ENCODE measurements at places on chromosomes 2 and 18.

DNA sequence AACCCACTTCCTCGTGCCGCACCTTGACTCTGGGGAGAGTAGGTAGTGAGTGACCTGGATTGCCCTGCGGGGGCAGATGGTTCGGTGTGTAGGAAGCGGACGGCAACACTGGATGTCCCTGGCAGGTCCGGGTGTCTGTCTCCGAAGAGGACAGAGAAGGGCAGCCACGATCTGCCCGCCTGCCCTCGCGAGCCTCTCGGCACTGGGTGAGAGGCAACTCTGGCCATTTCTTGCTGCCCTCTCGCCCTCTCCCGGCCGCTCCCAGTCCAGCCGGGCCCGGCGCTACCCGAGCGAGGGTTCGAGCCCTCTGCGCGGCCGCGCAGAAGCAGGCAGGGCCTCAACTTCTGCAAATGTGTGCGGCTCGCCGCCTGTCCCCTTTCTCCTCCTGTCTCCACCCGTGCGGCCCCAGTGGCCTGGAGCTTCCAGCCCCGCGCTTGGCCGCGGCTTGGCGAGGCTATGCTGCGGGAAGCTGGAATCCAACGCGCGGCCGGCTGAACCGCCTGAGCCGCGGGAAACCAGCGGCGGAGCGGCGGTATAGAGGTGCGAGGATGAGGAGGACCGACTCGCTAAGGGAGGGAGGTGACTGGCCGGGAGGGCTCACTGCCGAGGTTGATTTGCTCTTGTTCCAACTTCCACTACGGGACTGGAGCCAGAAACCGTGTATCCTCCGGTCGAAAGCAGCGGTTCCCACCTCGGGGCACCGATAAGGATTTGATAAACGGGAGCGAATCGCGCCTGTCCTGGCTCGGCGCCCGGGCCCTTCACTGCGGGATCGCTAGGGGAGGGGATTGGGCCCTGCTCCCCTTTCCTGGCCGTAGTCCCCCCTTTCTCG lies 1.5 kb downstream of the EPAS1 start:
- DNase-seq, result peak; percentile 34

DNA sequence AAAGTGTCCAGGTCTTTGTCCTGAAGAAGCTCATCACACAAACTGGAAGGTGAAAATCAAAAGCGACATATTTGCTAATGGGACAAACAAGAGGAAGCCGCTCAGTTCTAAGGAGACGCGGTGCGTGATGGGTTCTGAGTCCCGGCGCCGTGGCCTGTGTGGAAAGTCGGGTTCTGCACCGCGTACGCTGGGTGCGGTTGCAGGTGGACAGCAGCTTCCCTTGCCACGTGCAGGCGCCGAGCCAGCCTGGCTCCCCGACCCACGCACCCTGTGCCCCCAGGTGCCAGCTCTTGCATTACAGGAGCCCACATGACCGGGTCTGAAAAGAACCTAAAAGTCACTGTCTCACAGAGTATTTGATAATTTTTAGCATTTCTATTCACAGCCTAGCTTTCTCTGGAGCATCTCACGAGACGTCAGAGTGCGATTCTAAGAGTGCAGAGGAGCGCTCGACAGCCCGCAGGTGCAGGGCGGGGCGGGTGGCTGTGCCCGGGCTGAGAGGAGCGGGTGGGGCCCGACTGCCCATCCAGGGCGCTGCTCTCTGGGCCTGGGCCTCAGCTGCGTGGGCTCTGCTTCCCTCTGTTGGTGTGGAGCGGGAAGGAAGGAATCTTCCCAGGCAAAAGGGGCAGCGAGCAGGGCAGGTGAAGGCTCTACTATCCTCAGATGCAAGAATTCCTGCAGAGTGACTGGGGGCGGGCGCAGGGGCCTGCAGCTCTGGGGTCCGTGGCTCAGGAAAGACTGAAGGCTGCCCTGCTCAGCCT lies 39.4 kb downstream of the MYT1L start:
- no peak for DNase-seq

DNA sequence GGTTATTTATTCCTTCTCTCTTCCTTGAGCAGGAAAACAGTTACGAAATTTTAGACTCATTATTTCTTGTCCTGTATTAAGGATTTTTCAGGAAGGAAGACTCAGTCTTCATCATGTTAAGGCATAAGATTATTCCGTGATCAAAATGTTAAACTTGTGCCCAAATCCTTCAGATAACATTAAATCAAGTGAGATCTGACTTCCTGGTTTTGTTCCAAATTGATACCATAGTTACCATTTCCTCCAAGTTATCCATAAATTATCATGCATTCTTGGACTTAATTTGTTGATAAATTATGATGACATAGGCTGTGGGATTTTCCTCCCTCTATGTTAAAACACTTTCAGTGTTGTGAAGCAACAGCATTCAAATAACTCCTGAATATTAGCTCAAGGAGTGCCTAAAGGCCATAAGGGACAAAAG lies 31.9 kb downstream of the EFEMP1 start:
- DNase-seq, result no peak

DNA sequence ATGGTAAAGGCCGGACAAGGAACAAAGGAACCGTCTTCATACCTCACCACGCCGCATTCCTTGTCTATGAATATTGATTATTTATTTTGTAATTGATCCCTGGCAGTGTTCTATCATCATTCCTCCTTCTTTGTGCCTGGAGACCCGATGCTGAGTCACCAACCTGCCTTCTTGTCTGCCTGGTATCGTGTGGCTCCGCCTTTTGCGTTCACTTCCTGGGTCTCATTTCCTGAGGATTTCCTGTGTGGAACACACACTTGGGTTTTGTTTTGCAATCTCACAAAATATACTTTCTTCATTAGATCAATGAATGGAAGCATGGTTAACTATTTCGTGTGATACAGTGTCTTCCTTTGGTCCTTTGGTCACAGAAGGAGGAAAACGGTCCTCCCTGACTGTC lies 95.5 kb upstream of the SNTG2 start:
- DNase-seq, result no peak

- no peak for DNase-seq
These were observed 863.7 kb downstream of the MBD2 start for GRCh38 chr18:53360501-53361443.

- no peak for DNase-seq
These were observed 61.2 kb upstream of the FZD5 start for GRCh38 chr2:207830778-207831438.

- DNase-seq, result peak; percentile 16
These were observed 86.5 kb upstream of the EPB41L3 start for GRCh38 chr18:5630057-5630899.

DNA sequence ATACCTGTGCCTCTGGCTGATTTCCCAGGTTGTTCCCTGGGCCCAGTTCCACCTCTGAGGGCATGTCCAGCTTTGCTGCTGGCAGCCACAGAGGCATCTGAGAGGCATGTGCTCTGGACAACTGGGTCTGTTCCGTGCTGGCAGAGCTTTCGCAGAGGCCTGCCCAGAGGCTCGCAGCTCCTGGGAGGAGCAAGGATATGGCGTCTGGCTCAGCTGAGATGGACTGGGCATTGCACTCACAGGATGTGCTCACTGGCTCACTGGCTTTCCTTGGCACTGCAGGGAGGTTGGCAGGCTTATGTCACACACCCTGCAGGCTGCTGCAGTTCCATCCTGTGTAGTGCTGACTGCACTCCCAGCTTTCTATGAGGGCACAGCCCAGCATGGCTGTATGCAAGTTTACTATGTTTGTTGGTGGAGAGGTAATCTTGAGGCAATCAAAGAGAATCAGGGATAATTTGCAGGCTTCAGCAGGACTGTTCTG lies 172.3 kb downstream of the PRKCE start:
- DNase-seq, result no peak

DNA sequence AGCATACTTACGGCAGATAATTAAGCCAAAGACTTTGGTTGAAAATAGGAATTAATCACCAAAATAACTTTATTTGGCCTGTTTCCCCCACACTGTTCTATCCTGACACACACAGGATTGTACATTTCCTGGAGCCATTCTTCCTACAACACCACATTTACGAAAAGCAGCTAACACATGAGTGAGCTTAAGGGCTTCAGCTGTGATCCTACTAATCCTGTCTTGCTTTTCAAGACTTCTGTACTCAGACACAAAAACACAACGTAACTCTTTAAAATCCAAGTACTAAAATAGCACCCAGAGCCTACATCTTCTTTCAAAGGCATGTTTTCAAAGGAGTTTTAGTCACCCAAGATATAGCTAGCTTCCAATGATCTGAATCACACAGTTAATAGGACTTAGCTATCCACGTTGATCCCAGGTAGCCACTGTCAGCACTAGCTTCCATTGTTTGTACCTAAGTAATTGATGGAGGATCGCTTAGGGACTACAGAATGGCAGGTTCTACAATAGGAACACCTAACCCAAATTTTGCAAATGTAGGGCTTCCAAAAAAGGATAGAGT lies 42.8 kb upstream of the TTC39C start:
- no peak for DNase-seq

GRCh38 chr2:215536510-215536909 lies 100.6 kb upstream of the FN1 start:
- DNase-seq, result no peak

GRCh38 chr18:35075132-35075531 lies 33.9 kb downstream of the MAPRE2 start:
- no peak for DNase-seq

DNA sequence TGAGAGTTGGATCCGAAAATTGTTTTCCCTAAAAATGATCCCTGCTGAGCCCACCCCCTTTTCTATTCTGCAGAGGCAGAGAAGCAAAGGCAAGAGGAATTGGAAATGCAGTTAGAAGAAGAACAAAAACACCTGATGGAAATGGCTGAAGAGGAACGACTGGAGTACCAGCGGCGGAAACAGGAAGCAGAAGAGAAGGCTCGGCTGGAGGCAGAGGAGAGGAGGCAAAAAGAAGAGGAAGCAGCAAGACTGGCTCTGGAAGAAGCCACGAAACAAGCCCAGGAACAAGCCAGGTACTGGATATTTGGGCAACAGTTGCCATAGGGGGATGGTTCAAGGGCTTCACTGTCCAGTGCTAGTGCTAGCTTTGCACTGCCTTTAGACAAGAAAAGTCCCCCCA lies 41.7 kb downstream of the SUMO1 start:
- DNase-seq, result no peak

- no peak for DNase-seq
These were observed 122.3 kb downstream of the HRH4 start for GRCh38 chr18:24582771-24583170.

DNA sequence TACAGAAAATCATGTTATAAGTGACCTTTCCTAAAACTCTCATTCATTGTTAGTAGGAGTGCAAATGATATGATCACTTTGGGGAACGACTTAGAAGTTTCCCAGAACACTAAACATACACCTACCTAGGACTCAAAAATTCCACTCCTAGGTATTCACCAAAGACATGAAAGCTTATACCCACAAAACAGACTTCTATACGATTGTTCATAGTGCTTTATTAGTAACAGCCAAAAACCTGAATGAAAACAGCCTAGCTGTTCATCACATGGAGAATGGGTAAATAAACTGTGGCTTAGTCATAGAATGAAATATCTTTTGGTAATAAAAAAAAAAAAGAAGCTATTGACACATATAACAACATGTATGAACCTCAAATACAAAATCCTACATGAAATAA lies 8.8 kb downstream of the NOL10 start:
- no peak for DNase-seq

GRCh38 chr18:9337873-9338272 lies 3.3 kb downstream of the TWSG1 start:
- DNase-seq, result no peak

DNA sequence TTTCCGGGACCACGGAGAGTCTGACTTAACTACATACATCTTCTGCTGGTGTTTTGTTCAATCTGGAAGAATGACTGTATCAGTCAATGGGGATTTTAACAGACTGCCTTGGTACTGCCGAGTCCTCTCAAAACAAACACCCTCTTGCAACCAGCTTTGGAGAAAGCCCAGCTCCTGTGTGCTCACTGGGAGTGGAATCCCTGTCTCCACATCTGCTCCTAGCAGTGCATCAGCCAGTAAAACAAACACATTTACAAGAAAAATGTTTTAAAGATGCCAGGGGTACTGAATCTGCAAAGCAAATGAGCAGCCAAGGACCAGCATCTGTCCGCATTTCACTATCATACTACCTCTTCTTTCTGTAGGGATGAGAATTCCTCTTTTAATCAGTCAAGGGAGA lies 23.1 kb downstream of the ICOS start:
- DNase-seq, result no peak
